Metanephros (tissue), 2 donors: ENCODE measurements at places on chromosomes 11 and 22. TPM values are rescaled to one million over a fixed set of nuclear protein-coding genes. Genes with fewer than 3 reads are reported as not detected.

Gene TSPAN18
- total RNA-seq = 27.6 TPM

Gene HPS5
- total RNA-seq = 25.2 TPM

Gene SLC25A45
- total RNA-seq = 8.9 TPM

Gene OR5I1
- not detected for total RNA-seq

Gene CPT1B
- 20.6 TPM for total RNA-seq

Gene BDNF
- 1.3 TPM for total RNA-seq

Gene CHRNA10
- 0.82 TPM for total RNA-seq

Gene NAALADL1
- 20.2 TPM for total RNA-seq

Gene SCGB1D2
- not detected for total RNA-seq

Gene IRAG1
- 11.2 TPM for total RNA-seq

Gene SOX6
- total RNA-seq = 58.1 TPM

Gene MCHR1
- 0.29 TPM for total RNA-seq

Gene H19
- 6,968 TPM for total RNA-seq

Gene ZNF214
- total RNA-seq = 7.0 TPM

Gene TMEM126A
- total RNA-seq = 16.6 TPM

Gene TMEM258
- total RNA-seq = 117 TPM

Gene SLC5A12
- 38.4 TPM for total RNA-seq

Gene VPS26B
- 40.8 TPM for total RNA-seq

Gene KCNJ11
- 17.0 TPM for total RNA-seq

Gene GLYAT
- 69.0 TPM for total RNA-seq

Gene FGF4
- not detected for total RNA-seq

Gene DEPDC7
- total RNA-seq = 3.9 TPM

Gene KCNE3
- 18.6 TPM for total RNA-seq

Gene SPON1
- 82.8 TPM for total RNA-seq

Gene PIK3IP1
- 23.6 TPM for total RNA-seq

Gene PRAME
- total RNA-seq = 0.12 TPM

Gene MS4A2
- total RNA-seq = 0.47 TPM

Gene GUCY1A2
- total RNA-seq = 8.2 TPM

Gene GP1BB
- 16.9 TPM for total RNA-seq

Gene SLC35E4
- total RNA-seq = 4.0 TPM

Gene KCNJ1
- total RNA-seq = 120 TPM

Gene PISD
- total RNA-seq = 36.5 TPM

Gene NLRX1
- 23.4 TPM for total RNA-seq
